ENCODE measurements at places on chromosomes 3 and 15.

DNA sequence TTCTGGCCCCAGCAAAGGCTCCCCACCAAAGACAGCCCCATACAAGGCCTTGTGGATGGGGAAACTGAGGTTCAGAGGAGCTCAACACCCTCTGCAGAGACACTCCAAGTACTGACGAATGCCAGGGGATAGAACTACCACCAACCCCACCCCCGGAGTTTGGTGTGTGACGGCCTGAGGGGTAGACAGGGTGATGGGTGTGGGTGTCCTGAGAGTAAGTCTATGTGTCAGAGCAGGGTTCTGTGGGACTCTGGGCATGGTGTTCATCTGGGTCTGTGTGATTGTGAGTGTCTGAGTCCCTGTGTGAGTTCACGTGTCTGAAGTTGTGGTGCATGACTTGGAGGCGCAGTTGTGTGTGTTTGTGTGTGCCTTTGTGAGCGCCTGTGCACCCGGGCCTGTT, 7.4 kb downstream of the PTH1R start:
- no peak for DNase-seq

DNA sequence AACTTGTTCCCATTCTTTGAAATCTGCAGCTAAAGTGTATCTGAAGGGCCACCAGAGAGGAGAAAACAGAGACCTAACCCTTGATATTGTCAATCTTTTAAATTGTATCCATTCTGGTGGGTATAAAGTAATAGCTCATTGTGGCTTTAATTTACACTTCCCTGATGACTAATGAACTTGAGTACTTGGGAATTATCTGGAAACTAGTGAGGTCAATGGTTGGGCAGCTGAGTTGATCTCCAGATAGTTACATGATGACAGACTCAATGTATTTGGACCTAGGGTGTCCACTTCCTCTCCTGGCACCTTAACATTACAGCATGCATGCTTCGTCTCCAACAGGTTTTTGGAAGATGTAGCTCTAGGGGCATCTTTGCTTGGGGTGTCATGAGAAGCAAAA, 195.2 kb downstream of the PDCD6IP start:
- peak; percentile 58 for DNase-seq

DNA sequence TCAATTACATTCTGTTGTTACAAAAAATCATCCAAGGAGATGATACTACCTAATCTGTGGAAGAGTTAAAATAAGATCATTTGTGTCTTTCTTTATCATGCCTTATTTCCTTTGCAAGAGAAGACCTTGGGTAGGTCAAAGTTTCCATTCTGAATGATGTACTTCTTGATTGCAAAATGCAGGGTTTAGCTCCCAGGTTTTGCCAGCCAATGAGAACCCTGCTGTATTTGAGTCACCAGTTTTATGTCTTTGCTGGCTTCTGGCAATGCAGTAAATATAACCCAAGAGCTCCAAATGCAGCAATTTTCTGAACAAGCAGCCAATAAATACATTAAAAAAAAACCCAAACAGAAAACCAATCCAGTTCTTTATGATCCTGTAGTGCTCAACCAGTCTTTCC, 204.9 kb downstream of the CADPS start:
- peak; percentile 29 for DNase-seq

DNA sequence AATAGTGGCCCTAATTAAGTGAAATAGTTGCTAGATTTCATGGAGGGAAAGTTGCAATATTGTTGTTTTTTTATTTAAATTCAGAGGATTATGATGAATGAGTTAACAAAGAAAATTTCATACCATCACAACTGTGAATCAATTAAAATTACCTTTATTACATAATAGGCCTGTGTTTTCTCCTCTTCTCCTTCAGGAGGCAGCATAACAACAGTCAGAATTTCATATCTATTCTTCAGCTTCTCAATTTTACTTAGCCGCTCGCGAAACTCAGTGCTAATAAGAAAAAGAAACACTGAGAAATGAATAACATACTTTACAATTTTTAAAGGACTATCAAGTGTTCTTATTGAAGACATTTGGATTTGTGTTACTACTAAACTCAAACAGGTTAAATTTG, 29.4 kb downstream of the TTC14 start:
- DNase-seq, result peak; percentile 1

GRCh38 chr3:170811515-170811914, 58.5 kb downstream of the RPL22L1 start:
- peak; percentile 68 for DNase-seq

- no peak for DNase-seq
Observed at GRCh38 chr3:144496141-144496835, 524.7 kb downstream of the DIPK2A start.

DNA sequence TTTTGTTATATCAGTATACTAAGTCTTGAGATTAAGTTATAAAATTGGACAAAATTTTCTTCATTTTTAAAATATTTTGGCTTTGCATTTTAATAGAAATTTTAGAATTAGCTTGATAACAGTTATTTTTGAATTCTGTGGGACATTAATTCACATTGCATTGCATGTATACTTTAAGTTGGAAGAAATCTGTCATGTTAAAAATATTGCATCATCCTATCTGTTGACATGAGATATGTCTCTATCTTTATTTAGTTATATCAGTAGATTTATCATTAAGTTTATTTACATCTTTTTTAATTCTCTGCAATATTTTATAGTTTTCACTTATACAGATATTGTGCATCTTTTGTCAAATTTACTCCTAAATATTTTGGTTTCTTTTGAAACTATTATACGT, 904.6 kb upstream of the NR2F2 start:
- no peak for DNase-seq

GRCh38 chr3:69500604-69501003, 114.7 kb upstream of the FRMD4B start:
- DNase-seq, result peak; percentile 32

- DNase-seq, result peak; percentile 43
Observed at GRCh38 chr3:43256714-43257461, 29.5 kb upstream of the SNRK start.

- peak; percentile 84 for DNase-seq
Observed at GRCh38 chr15:52438047-52438446, 90.6 kb downstream of the MYO5A start.

DNA sequence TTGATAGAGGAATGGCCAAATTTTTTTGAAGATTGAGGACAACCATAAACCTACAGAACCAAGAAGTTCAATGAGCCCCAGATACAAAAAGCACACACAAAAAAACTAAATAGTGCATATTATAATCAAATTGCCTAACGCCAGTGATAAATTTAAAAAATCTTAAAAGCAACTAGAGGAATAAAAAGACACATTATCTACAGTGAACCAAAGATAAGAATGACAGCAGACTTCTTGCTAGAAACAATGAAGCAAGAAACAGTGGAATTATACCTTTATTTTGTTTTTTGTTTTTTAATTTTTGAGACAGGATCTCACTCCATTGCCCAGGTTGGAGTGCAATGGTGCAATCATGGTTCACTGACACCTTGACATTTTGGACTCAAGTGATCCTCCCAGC, 9.9 kb upstream of the SAMD7 start:
- DNase-seq, result no peak

GRCh38 chr3:141280690-141281089, 49.1 kb downstream of the PXYLP1 start:
- no peak for DNase-seq

DNA sequence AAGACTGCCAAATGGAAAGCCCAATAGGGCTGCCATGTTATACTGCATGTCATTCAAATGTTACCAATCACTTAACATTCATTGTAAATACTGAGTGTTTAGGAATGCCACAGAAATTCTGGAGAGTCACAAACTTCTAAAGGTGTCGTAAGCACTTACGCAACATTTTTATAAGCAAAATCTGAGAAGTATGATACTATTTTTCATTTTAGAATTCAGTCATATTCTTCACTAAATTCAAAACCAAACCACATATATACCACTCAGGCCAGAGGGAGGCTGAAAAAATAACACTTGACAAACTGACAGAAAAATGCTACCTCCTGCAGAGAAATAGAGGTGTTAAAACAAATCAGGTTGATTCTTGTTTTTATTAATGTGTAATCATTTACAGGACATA, 89.8 kb downstream of the THBS1 start:
- no peak for DNase-seq

DNA sequence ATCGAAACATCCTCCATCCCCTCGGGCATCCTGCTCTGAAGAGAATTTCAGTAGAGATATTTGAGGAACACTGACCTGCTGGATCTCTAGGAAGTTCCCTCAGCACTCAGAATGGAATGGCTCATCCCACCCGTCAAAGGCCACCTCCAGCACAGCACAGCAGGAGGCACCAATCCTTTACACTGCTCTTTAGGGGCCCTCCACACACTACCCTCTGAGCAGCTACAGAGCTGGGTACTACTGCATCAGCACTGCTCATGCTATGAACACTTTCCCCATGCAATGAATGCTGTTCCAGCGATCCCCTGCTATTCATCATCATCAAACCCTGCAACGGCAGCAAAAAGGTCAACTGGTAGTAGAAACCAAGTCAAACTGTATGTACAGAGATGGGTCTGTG, 40.5 kb downstream of the IGF2BP2 start:
- no peak for DNase-seq

DNA sequence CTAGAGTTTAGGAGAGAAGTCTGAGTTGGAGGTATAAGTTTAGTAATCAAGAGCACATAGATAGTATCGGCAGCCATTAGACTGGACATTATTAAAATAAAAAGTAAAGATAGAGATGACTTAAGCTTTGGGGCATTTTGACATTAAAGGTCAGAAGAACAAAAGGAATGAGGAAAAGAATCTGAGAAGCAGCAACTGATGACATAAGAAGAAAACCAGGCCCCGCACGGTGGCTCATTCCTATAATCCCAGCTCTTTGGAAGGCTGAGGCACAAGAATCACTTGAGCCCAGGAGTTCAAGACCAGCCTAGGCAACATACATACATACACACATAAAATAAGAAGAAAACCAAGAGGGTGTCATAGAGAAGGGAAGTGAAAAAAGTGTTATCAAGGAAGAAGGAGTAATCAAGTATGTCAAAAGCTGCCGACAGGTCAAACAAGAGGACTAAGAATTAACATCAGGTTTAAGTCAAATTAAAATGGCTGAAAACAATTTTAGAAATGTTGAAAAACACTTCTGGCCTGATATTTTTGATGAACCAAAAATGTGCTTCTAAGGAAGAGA, 38.9 kb downstream of the ACAP2 start:
- DNase-seq, result no peak

GRCh38 chr3:167184511-167184910, 195.6 kb downstream of the ZBBX start:
- no peak for DNase-seq

DNA sequence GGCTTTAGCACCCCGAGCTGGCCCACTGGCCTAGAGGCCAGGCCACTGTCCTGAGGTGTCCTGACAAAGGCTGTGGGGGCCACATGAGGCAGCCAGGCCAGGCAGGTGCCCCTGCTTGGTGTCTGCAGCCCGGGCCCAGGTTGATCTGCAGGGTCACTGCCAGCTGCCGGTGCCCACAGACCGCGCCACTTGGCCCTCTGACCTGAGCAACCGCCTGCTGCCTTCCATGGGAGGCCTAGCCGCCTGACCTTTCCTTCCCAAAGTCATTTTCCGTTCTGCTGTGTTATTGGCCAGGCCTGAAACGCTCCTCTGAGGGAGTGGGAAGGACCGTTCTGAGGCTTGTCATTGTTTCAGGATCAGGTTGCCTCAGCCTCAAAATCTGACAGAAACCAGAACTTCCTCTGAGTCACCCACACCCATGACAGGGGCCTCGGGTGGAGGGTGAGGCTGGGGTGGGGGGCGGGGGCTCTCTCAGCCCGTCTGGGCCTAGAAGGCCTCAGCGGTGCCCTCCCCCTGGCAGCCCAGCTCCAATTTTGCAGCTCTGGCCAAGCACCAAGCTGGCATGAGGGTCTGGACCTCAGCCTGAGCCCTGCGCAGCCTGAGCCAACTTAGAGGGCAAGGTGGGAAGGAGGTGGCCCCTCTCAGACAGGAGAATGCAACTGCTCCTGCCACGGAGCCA, 140.7 kb upstream of the MEF2A start:
- peak; percentile 82 for DNase-seq

DNA sequence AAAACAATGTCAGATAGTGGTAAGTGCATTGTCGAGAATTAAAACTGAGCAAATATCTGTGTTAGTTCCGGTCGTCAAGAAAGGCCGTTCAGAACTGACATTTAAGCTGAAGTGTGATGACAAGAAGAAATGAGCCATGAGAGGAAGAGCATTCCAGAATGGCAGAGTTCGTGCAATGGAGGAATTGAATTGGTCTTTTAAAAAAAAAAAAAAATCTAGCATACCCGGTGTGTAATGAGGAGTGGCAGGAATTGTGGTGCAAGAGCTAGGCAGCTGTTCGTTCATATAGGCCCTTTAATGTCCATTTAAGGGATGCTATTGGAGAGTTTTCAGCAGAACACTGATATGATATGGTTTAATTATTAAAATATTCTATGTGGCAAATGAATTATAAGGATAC, 2.6 kb upstream of the GBE1 start:
- DNase-seq, result no peak

- peak; percentile 62 for DNase-seq
Observed at GRCh38 chr3:115989684-115990421, 366.5 kb downstream of the GAP43 start.

DNA sequence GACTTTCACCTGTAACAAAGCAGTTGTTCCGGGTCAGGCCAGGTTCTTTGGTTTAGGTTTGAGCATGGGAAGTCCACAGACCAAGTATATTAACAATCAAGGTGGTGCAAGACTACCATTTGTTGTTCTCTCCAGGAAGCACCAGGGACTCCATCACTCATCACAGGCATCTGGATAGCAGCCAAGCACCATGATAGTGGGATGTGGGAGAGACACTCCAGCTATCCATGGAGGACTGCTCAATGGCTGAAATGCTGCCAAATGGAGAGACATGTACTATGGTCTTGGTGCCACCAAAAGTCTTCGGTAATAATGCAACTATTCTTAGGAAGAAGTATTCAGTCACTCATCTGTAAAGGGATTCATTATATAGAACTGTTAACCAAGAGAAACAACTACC, 143.0 kb downstream of the TNIK start:
- peak; percentile 29 for DNase-seq

- DNase-seq, result peak; percentile 54
Observed at GRCh38 chr3:126270145-126270811, 86.9 kb downstream of the KLF15 start.

DNA sequence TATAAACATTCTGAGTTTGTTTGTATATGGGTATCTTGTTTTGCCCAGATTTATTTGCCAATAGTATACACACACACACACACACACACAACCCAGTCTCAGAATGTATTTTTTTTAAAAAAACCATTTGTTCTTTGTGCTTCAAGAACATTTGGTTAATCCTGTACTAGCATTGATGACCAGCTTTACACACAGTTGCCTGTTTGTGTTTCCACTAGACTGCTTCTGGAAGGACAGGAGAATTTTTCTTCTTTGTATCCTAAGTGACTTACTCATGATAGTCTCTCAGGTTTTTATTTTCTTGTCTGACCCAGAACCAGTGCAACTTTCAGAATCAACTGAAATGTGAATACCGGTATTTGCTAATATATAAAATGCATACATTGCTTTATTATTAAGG, 40.5 kb downstream of the U2SURP start:
- no peak for DNase-seq

Measured in bronchial epithelial cell (primary cell).